ENCODE measurements at places on chromosomes 16 and 17.
A peak's percentile ranks its signal among the peaks of the same experiment; 100 is the strongest.

- no peak for DNase-seq
These were observed 6.0 kb downstream of the ZCCHC14 start for GRCh38 chr16:87486713-87487247.

GRCh38 chr16:20875355-20875650 is 24.9 kb downstream of the DCUN1D3 start:
- no peak for DNase-seq

DNA sequence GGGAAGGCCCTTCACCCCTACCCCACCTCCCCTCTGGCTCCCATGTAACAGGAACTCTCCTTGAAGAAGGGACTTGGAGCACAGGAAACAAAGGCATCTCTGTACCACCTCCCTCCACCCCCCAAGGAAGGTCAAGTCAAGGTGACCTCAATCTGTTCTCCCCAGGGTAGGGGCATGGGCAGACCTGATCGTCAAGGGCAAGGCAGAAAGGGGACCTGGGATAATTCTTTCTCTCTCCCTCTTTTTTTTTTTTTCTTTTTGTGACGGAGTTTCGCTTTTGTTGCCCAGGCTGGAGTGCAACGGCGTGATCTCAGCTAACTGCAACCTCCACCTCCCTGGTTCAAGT is 4.3 kb upstream of the STAT5A start:
- no peak for DNase-seq

- DNase-seq = no peak
These were observed 113.8 kb downstream of the MSI2 start for GRCh38 chr17:57370037-57370581.

DNA sequence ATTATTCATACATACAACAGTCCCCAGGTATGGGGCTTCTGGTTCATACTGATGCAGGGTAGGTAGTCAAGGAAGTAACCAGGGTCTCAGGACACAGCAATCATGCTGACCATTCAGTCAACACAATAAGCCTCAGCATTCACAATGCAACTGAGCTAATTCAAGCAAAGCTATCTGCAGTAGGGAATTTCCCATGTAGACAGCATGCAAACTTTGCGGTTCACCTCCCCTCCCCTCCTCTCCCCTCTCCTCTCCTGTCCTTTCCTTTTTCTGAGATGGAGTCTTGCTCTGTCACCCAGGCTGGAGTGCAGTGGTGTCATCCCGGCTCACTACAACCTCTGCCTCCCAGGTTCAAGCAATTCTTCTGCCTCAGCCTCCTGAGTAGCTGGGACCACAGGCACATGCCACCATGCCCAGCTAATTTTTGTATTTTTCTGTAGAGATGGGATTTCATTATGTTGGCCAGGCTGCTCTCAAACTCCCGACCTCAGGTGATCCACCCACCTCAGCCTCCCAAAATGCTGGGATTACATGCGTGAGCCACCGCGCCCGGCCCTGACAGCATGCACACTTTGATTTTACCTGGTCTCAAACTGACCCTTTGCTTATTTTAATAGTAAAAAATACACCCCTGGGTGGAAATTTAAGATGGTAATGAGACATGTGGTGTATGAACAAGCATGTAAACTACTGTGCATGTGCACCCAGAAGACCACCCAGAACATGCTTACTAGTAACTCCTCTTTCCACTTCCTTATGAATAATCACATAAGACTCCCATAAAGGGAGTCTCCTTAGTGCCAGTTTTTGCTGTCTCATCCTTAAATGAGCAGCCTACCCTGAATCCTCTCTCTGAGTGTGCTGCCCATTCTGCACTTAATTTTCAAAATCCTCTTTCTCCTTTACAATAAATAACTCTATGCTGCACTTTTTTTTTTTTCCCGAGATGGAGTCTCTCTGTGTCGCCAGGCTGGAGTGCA is 9.3 kb upstream of the RNF135 start:
- no peak for DNase-seq

- DNase-seq = no peak
These were observed 410.3 kb downstream of the CDH13 start for GRCh38 chr16:83037102-83037501.

- no peak for DNase-seq
These were observed 91.4 kb downstream of the C16orf78 start for GRCh38 chr16:49464877-49465504.

GRCh38 chr17:31743797-31744196 is 115.2 kb downstream of the COPRS start:
- DNase-seq = no peak

GRCh38 chr17:46875849-46876352 is 24.5 kb downstream of the WNT9B start:
- DNase-seq = no peak

DNA sequence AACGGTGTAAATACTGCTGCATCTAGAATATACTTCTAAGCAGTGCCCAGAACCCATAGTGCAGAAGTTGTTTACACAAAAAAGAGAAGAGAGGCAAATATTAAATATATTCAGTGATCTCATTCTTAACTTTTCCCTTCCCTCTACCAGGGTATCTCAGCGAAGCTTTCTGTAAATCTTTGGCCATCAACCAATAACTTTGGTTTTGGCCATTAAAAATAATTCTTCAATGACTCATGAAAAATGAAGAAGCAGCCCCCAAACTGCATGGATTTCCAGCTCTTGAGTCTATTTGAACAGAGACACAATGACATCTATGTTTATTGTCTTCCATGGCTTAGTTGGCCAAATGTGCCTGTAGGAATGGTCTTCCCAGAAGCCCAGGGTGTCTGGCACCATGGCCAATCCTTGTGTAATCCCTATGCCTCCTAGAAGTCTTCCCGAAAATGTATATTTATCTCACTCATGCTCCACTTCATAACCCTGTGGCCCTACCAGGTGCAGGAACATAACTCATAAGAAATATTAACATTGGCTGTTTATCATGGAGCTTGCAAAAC is 646.6 kb downstream of the TOX3 start:
- no peak for DNase-seq

GRCh38 chr17:4463818-4464476 is 30.2 kb downstream of the SPNS3 start:
- no peak for DNase-seq

- DNase-seq = no peak
These were observed 12.5 kb downstream of the GPRC5C start for GRCh38 chr17:74444406-74444805.

DNA sequence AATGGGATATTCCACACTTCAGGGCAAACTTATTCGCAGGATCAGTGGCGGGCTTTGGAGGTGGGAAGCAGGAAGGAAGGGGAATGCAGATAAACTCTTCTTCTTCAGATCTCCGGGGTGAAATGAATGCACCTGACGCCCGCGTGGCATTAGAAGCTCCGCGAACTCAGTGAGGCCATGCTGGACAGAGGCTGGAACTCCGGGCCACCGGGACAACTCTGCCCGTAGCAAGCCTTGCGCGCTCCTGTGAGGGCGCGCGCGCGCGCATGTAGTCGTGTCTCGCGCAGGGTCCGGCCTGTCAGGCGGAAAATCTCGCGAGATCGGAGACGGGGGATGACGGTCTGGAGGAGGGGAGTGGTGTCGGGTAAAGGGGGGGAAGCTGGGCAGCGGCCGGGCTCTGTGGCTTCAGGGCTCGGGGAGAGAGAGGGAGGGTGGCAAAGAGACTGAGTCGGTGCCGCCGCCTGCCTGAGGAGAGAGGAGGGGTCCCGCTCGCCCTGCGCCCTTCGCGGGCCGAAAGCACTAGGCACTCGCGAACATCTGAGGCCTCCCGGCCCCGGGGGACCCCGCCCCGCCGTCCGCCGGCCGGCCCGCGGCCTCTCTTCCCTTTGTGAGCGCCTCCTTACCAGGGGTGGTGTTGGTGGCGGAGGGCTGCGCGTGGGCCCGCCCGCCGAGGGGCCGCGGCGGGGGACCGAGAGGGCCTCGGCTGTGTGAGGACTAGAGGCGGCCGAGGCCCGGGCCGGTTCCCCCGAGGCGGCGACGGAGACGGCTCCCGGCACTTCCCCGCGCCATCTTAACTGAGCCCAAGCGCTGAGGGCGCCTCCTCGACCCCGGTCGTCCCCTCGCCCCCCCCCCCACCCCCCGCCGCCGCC is at the start of gene TAOK1:
TAOK1 (plus strand) TSS at position 382 of the 869 bp plus-strand sequence. CDS start 61,186 bp downstream, outside the sequence.
- peak; percentile 95 for DNase-seq

- no peak for DNase-seq
These were observed 1.4 kb downstream of the ENDOV start for GRCh38 chr17:80416260-80416939.

DNA sequence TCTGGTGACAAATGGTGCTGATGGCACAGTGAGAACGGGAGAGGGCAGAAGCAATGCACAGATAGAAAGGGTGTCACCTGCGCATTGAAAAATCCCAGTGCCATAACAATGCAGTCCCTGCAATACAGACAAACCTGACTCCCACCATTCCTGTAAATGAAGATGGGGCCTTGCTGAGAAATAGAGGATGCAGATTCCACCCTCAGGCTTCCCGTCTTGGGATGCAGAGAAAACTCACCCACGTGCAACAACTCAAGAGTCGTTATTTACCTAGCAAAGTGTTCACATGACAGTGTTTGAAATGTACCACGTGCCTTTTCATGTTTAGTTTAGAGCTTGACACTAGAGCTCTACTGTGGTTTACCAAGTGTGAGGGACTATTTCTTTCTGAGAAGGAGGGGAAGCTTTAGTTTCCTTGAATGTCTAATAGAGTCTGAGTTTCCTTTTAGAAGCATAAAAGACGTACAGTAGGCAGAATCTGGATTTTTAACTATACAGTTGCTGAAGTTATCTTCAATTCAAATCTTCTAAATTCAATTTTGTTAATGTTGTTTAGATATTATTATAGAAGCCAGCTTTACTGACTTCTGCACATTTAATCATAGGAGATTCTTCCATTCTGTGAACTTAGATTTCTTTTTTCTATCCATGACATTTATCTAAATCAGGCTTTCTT is 35.6 kb downstream of the WWOX start:
- no peak for DNase-seq

DNA sequence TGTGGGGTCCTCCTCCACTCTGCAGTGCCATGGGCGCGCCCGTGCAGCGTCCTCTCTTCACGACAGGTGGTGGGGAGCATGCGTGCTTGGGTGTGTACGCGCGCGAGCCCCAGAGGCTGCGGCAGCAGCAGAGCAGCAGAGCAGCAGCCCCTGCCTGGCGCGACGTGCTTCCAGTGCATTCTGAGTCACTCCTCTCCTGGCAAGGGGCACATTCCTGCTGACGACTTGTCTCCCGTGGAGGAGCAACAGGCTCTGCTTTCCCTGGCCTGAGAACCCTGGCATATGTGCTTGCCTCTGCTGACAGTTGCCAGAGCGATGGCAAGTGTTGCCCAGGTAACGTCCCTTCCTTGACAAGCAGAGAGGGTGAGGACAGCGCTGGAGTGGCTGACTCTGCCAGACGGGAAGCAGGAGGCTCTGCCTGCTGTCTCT is 133.8 kb upstream of the PLCG2 start:
- DNase-seq = no peak

DNA sequence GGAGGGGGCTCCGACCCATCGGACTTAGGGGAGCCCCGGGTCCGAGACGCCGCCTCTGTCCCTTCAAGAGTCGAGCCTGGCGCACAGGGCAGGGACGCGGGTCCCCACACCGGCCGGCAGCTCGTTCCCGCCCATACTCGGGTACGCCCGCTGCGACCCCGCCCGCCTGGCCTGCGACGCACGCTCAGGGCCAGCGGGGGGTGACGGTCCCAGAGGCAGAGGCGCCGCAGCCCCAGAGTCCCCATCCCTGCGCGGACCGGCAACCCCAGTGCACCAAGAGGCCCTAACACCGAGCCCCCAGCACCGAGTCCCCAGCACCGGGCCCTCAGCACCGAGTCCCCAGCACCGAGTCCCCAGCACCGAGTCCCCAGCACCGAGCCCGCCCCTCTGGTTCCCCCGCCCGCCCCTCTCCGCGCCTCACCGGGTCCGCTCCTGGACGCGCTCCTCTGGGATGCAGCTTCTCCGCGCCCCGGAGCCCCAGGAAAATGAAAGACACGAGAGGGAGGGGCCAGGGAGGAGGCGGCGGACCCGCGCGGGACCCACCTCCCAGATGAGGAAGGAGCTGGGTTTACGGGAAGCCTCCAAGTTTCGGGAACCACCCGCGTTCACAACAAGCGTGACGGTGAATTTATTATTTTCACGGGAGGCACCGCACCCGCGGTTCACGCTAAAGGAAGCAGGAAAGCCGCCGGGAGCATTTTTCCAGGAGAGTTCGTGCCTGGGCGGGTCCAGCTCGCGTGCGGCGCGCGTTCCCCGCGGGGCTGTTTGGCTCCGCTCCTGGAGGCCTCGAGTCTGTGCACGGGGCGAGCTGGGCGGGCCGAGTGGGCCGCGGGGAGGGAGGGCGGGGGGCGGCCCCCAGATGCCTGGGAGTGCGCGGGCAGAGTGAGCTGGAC is at the start of gene SECTM1:
SECTM1 (minus strand) TSS at position 488 of the 893 bp plus-strand sequence. CDS start 6,526 bp downstream, outside the sequence.
- DNase-seq = no peak
